Suprapubic skin (tissue), 4 donors: ENCODE measurements at places on chromosomes 7 and 10.

GRCh38 chr7:112791465-112792168 lies 1.4 kb upstream of the TMEM168 start:
- DNase-seq = no peak

DNA sequence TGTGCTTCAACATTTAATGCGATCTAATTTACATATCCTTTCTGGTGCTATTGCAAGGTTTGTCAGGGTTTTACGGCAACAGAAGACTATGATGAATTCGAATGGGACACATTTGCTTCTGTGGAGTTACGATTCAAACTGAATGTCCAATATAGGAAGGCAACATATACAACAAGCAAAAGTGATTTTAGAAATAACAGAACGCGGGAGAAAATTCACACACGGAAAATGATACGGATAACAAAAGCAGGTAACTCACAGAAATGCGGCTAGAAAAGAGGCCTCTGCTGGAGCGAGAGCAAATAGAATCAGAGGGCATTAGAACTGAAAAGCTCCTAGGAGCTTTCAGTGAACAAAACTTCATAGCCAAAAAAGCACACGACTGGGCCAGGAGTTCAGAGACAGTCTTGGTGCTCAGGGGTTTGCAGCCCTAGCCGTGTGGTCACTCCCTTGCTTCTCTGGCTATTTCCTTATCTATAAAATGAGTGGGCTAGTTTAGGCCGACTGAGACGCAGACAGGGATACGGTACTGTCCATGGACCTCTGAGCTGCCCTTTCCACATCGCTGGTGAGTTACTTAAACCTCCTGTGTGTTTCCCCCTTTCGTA lies 557 bp upstream of the TAX1BP1 start:
- DNase-seq = no peak

GRCh38 chr10:30371954-30372353 lies 22.9 kb upstream of the MTPAP start:
- DNase-seq = no peak

- no peak for DNase-seq
Measured at GRCh38 chr10:27558612-27559020, 54.5 kb downstream of the RAB18 start.

DNA sequence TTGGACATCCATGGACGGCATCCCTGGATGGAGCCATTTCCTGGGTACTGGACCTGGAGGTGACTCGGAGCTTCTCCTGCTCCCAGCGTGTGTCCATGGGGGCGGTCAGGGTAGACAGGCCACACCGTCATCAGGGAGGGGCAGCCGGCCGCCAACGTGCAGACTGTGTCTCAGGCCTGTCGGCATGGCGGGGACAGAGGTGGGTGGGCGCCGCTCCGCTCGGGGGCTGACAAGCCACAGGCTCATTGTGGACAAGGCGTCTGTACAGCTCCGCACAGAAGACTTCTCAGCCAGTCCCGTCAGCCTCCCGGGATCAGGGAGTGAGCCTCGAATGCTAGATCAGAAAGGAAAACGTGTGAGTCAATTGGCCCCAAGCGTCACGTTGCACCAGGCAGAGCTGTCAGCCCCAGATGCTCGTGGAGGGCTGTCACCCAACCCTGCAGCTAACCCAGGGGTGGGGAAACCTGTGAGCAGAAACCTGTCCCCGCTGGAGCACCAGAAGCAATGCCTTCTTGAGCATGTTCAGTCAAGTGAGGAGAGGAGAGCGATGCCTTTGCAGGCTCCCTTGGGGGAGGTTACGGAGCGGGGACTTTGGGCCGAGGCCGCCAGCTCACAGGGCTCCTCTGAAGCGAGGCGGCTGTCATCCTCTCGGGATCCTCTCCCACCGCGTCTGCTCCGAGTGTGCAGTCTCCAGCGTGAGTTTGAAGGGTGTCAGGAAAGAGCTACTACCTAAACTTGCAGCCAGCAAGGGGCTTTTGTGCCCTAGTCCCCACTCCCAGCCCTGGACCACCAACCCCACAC lies 16.0 kb upstream of the DPYSL4 start:
- DNase-seq = no peak

DNA sequence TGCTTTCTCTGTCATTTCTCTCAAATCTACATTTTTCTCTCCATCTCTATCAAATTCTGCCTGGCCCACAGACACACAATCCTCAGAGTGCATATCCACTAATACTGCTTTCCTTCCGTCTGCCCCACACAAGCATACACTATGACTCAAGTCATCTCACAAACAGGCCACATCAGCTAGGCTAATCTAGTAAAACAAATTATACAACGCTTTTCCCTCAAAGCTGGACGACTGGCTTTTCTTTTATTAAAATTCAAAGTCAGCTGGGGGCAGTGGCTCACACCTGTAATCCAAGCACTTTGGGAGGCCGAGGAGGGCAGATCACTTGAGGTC lies 161.1 kb downstream of the FAM107B start:
- DNase-seq = no peak

DNA sequence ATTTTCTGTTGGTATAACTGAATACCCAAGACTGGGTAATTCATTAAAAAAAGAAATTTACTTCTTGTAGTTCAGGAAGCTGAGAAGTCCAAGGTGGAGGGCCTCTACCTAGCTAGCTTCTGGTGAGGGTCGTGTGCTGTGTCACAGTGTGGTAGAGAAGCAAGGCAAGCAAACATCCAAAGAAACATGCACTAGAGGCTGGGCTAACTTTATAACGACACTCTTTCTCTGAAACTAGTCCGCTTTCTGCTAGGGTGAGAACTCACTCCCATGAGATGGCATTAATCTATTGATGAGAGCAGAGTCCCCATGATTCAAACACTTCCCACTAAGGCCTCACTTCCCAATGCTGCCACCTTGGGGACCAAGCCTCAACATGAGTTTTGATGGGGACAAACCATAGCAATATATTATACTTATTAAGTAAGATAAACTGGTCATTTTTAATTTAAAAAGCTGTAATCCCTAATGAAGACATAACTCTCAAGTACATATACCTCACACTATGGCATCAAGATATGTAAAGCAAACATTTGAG lies 50.8 kb downstream of the PHYHIPL start:
- DNase-seq = no peak

DNA sequence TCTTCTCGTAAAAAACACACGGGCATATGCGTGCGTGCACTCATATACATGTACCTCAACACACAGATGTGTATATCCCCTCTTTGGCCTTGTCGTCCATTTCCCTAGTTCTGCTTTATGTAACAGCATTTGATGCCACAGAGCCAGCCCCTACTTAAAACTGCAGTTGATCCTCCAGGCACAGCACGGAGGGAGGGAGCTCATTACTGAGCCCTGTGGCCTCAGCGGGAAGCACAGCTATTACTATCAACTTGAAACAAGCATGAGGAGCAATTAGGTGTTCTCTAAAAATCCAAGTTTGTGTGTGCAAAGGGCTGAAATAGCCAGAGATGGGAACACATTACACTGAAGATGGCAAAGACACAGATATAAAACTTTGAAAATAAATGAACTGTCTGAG lies 580.9 kb downstream of the GLRX3 start:
- no peak for DNase-seq
